Neural cell (in vitro differentiated cells): ENCODE measurements at places on chromosomes 6 and 20. TPM values are rescaled to one million over a fixed set of nuclear protein-coding genes. Genes with fewer than 3 reads are reported as not detected.

The MATN4 gene
- polyA plus RNA-seq: not detected in 2 replicates

The SLC22A2 gene
- not detected in 2 replicates for polyA plus RNA-seq

The ALDH8A1 gene
- polyA plus RNA-seq: 6.9 and 8.2 TPM in 2 replicates

The DDX43 gene
- polyA plus RNA-seq: not detected in 2 replicates

The SDHAF4 gene
- 28.2 and 50.2 TPM in 2 replicates for polyA plus RNA-seq

The PGBD1 gene
- 32.3 and 34.6 TPM in 2 replicates for polyA plus RNA-seq

The FLRT3 gene
- polyA plus RNA-seq: 3.2 and 3.4 TPM in 2 replicates

The TRIM10 gene
- not detected in 2 replicates for polyA plus RNA-seq

The PSMB9 gene
- not detected in 2 replicates for polyA plus RNA-seq

The SAMD5 gene
- 14.1 and 14.5 TPM in 2 replicates for polyA plus RNA-seq

The PARD6B gene
- polyA plus RNA-seq: 5.9 and 7.0 TPM in 2 replicates

The PSORS1C1 gene
- not detected in 2 replicates for polyA plus RNA-seq
